ENCODE measurements at places on chromosomes 6 and 20.

DNA sequence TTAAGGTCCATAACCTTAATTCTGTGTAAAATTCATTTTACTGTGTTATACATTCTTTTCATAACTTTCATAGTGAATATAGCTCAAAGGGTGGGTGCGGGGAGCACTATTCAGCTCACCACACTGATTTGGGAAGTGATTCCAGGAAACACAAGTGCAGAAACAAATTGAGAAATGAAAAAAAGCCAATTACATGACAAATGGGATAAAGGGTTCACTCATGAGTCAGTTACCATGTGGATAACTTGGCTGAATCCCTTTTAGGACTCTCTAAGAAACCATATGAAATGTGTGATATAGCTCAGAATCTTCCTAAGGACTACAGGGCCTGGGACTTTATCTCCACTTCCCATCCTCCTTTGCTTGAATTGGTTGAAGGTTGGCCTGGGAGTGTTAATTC, 3.1 kb upstream of the BTN2A1 start:
- DNase-seq: no peak

GRCh38 chr6:43996618-43997344, 130.5 kb downstream of the MRPL14 start:
- DNase-seq: no peak

- no peak for DNase-seq
Measured at GRCh38 chr6:91383207-91383606, 796.3 kb upstream of the MAP3K7 start.

GRCh38 chr6:63214816-63215215, 3.5 kb downstream of the FKBP1C start:
- no peak for DNase-seq

GRCh38 chr20:47765271-47765670, 20.0 kb downstream of the SULF2 start:
- no peak for DNase-seq

GRCh38 chr6:137157601-137158000, 15.8 kb downstream of the IL22RA2 start:
- no peak for DNase-seq
